Suprapubic skin (tissue), 4 donors: ENCODE measurements at places on chromosomes 6 and 20. TPM values are rescaled to one million over a fixed set of nuclear protein-coding genes. Genes with fewer than 3 reads are reported as not detected.

MUC22 gene
- total RNA-seq = not detected

COL19A1 gene
- 0.10 TPM for total RNA-seq

SIRPD gene
- total RNA-seq = not detected

DNA sequence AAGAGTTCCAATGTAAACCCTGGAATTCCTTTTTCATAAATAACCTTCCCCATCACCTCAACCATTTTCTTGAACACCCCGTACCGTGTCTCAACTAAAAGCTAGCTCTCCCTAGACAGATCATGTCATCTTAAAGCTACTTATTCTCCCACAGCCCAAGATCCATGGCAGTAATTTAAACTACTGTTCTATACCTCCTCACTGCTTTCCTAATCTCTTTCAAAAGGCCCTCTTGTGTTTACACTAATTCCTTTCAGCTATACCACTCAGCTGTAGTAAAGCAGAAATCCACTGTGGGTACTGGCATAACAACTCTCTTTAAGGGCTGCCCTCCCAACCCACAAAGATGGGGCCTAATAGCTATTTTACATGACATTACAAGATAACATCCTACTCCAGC lies 67.5 kb downstream of the RNGTT start:
- H3K27ac ChIP-seq = no peak overlapping the region
- H3K4me1 ChIP-seq = no peaks in the 10 kb centered on the region
- H3K27me3 ChIP-seq = no peaks in the 10 kb centered on the region
- DNase-seq = no peak

- H3K4me1 ChIP-seq = peaks cover 8% of the 10 kb centered on the region
- H3K4me3 ChIP-seq = no peak overlapping the region
- no peaks in the 10 kb centered on the region for H3K36me3 ChIP-seq
- no peak overlapping the region for H3K27ac ChIP-seq
- no peak for DNase-seq
These were observed 347.5 kb downstream of the PRL start for GRCh38 chr6:21949211-21949801.

- no peak for DNase-seq
- peaks cover 70% of the 10 kb centered on the region for H3K4me1 ChIP-seq
- H3K4me3 ChIP-seq = no peak overlapping the region
These were observed 49.3 kb downstream of the SIRPA start for GRCh38 chr20:1944345-1945091.

- no peak within 1 kb of the TSS for H3K27ac ChIP-seq
- no peak for DNase-seq
- peaks cover 12% of the 10 kb centered on the region for H3K36me3 ChIP-seq
- no peaks in the 10 kb centered on the region for H3K4me1 ChIP-seq
These were observed at the start of gene HUS1B for GRCh38 chr6:656460-657252. Gene HUS1B (minus strand): TSS chr6:657100. CDS start chr6:656944, 156 bp downstream.

- H3K27me3 ChIP-seq = no peaks in the 10 kb centered on the region
- H3K4me3 ChIP-seq = no peak overlapping the region
- no peak overlapping the region for H3K27ac ChIP-seq
- DNase-seq = no peak
These were observed 29.6 kb downstream of the CAP2 start for GRCh38 chr6:17423026-17423425.

DNA sequence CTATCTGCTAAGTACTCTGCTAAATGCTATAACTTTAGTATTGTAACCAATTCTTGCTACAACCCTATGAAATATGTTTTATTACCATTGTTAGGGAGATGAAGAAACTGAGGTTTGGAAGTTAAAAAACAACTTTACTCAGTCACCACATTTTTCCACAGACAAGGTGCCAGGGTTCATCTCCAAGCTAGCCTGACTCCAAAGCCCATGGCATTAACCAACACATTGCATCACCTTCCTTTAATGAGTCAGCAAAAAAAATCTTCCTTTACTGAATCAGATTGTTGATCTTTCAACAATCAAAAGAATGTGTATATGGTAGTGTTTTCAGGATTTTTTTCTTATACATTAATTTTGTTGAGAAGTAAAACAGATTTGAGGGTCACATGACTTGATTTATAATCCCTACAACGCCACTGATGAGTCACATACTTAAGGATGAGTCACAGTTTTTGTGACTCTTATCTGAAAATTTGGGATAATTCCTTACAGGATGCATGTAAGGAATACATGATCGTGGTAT lies 41.5 kb downstream of the MAN1A1 start:
- H3K36me3 ChIP-seq = peaks cover 11% of the 10 kb centered on the region
- no peak overlapping the region for H3K27ac ChIP-seq

DNA sequence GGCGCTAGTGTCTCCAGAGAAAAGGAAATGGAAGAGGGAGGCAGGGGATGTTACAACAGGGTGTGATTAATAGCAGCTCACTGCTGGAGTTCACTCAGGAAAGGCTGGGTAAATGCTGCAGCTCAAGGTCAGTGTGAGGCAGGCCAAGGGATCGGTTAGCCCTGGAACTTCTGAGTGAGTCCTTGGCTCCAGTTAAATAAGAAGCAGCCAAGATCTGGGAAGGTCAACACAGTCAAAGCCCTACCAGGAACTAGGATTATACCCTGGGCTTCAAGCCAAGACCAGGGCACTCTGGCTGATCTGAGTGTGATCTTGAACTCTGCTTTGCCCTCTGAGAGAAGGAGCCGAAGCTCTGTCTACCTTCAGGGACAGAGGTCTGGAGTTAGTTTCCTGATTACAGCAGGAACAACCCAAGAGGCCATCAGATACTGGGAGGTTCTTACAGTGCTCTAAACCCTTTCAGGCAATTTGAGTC lies 44.3 kb downstream of the TPD52L1 start:
- no peaks in the 10 kb centered on the region for H3K27me3 ChIP-seq
- peak; percentile 64 for DNase-seq
- no peaks in the 10 kb centered on the region for H3K36me3 ChIP-seq
- H3K4me3 ChIP-seq = no peak overlapping the region
- peaks cover 67% of the 10 kb centered on the region for H3K4me1 ChIP-seq
- H3K27ac ChIP-seq = peak overlapping the region; percentile 75

DNA sequence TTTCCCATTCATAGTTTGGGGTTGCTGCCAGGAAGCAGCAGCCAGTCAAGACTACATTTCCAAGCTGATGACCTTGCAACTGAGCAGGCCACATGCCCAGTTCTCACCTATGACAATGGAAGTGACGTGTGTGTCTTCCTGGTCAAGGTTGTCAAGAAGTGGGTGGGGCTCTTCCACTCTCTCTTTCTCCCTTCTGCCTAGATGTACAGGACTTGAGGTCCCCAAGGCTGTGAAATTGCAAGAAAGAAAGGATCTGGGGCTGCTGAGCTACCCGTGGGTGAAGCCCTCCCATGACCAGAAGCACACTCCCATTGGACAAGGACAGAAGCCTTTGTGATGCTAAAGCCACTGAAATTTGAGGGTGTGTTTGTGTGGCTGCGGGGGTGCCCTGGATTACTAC lies 175.1 kb downstream of the LINC00237 start:
- no peak for DNase-seq
- no peak overlapping the region for H3K4me3 ChIP-seq
- H3K27ac ChIP-seq = no peak overlapping the region

DNA sequence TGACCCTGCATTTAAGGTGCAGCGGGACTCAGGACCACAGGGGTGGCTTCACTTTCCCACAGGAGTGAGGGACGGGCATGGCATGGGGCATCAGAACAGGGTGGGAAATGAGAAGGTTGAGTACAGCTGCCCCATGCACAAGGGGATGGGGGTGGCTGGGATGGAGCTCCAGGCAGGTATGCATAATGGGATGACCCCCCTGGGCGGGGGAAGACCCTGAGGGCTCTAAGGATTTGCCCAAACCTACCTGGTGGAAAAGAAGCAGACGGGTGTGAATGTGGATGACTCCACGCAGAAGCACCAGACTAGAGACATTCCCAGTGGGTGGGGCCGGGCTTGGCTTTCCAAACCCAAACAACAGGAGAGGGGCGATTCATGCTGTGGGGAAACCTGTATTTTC lies 200.3 kb downstream of the SYNDIG1 start:
- H3K4me1 ChIP-seq = no peaks in the 10 kb centered on the region
- H3K4me3 ChIP-seq = no peak overlapping the region
- no peaks in the 10 kb centered on the region for H3K36me3 ChIP-seq
- peak; percentile 64 for DNase-seq
- peaks cover 4% of the 10 kb centered on the region for H3K27me3 ChIP-seq
- H3K27ac ChIP-seq = no peak overlapping the region

DNA sequence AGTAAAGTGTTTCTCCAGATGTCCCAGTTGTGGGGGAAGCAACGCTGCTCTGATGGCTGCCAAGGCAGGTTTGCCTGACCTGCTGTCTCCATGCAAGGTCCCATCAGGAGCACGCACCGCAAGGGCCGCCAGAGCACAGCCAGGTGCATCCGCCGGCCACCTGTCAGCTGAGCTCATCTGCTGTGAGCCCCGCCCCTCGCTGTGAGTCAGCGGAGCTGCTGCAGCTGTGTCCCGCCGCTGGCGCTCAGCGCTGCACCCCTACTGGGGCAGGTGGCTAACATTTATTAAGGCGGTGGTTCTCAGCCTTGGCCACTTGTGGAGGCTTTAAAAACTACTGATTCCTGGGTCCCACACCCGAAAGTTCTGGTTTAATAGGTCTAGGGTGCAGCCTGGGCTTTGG lies 225.7 kb downstream of the UST start:
- no peak overlapping the region for H3K27ac ChIP-seq
- no peaks in the 10 kb centered on the region for H3K36me3 ChIP-seq
- no peak for DNase-seq
- H3K4me3 ChIP-seq = no peak overlapping the region
- no peaks in the 10 kb centered on the region for H3K27me3 ChIP-seq

DNA sequence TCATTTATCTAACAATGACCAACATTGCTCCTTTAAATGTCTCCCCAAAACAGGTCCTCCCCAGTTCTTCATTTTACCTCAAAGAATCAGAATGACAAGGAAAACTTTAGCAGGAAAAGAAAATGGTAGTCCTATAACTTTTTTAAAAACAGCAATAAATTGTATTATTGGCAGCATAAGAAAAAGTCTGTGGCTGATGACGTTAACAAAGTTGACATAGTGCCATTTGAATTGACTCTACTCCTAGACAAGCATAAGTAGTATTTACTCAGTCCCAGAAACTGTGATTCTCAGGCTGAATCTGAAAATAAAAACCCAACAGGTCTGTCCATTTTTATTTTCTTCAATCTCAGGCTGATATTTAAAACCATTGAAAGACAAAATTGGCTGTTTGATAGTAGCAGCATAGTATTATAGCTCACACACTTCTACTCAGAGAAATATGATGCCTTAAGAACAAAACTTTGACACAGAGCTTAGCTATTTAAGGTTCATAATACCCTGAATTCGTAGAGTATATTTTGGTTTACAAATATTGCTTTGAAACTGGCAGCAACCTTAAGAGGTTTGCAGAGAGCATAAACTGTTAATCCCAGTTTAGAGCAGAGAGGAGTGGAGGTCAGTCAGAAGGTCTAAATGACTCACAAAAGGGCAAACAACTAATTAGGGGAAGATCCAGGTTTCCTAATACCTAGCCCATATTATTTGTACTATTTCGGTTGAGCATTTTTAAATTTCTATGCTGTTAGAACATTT lies 35.0 kb upstream of the TENT5A start:
- peaks cover 18% of the 10 kb centered on the region for H3K4me1 ChIP-seq
- H3K27me3 ChIP-seq = no peaks in the 10 kb centered on the region
- no peak overlapping the region for H3K4me3 ChIP-seq
- no peak for DNase-seq
- H3K27ac ChIP-seq = no peak overlapping the region
